Stimulated activated CD8-positive, alpha-beta memory T cell treated with anti-CD3 and anti-CD28 coated beads, Interleukin-7, amount 100 ng/mL, for 1 hour (primary cell): ENCODE measurements at places on chromosomes 3 and 15.

DNA sequence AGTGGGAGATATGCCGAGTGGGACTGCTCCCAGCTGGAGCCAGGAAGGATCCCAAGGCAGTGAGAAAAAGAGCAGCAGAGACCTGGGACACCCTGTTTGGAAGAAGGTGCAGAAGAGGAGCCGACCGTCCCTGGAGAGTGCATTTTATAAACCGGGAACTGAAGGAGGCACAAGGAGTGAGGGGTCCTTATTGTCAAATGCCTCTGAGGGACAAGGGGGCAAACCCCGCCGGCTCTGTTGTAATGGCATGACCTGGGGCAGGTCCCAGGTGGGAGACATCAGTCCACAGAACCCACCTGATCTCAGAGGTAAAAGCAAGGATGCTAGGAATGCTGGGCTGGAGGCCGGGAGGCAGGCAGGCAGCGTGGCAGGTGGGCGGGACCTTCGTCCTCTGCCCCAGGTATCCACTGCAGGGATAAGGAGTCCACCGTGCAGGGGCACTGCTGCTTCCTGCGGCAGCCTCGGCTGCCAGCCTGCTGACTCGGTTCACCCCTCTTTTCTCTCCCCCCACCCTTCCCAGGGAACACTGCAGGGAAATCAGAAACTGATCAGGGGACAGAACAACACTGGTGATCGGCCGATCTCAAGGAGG is 26.9 kb downstream of the ADAMTS17 start:
- no peak for DNase-seq

- no peak for DNase-seq
These were observed 114.5 kb downstream of the MEGF11 start for GRCh38 chr15:66138892-66139590.

DNA sequence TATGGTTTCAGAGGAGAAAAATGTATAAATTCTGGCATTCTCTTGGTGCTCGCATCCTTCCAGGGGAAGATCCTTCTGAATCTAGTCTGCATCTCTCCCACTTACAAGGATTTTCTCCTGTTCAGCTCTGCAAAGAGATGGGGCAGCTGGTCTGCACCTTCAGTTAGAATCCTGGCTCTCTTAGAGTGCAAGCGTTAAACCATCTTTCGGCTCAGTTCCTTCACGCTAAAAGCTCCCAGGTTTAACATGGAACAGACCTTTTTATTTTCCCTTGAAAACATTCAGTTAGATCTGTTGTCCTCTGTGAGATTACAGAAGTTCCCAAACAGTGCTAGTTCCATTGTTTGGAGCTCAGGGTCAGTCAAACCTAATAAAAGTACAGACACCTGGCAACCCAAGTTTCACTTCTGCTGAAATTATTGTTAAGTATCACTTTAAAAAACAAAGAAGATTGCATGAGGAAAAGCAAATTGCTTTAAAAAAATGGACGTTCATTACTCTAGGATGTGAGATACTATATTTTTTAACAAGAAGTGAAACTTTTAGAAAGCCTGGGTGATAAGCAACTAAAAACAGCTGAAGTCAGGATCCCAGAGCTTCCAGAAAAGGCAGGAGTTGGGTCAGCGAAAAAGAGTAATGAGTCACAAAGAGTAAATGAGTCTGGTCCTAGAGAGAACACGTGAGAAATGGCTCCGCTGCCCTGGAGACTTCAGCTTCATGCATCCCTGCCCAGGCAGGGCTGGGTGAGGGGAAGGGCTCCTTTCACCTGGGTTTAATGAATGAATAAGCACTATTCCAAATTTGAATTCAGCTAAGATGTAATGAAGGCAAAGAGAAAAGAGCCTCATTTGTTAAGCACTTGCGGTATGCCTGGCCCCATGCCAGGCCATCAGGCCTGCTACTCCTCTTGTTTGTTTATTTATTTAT is 63.3 kb downstream of the ABTB1 start:
- no peak for DNase-seq

DNA sequence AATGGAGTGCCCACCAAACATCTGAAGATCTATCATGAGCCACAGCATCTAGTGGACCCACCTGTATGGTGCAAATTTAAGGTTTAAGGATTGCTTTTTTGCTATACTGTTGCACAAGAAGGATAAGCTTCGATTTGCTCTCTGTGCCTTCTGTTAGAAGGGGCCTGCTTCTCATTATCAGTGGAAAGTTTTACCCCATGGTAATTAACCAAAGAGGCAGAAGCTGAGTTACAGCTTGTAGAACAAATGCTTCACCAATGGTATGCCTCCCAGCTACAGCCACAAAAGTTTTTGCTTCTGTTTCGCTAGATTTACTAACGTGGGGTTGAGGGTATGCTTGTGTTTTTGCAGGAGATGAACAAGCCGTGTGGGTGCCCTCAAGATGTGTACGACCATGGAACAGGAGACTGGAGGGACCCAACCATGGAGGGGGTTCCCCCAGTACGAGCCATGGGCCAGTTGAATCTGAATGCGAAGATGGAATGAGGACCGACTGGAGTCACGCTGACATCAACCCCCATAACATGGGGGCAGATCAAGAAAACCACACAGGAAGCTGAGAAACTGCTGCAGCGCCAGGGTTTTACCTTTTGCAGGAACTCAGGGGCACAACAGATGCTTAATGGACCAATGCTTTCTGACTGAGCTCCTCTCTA is 43.5 kb downstream of the ACAD9 start:
- peak; percentile 2 for DNase-seq

- no peak for DNase-seq
These were observed 20.8 kb downstream of the ARHGEF3 start for GRCh38 chr3:56780936-56781335.

DNA sequence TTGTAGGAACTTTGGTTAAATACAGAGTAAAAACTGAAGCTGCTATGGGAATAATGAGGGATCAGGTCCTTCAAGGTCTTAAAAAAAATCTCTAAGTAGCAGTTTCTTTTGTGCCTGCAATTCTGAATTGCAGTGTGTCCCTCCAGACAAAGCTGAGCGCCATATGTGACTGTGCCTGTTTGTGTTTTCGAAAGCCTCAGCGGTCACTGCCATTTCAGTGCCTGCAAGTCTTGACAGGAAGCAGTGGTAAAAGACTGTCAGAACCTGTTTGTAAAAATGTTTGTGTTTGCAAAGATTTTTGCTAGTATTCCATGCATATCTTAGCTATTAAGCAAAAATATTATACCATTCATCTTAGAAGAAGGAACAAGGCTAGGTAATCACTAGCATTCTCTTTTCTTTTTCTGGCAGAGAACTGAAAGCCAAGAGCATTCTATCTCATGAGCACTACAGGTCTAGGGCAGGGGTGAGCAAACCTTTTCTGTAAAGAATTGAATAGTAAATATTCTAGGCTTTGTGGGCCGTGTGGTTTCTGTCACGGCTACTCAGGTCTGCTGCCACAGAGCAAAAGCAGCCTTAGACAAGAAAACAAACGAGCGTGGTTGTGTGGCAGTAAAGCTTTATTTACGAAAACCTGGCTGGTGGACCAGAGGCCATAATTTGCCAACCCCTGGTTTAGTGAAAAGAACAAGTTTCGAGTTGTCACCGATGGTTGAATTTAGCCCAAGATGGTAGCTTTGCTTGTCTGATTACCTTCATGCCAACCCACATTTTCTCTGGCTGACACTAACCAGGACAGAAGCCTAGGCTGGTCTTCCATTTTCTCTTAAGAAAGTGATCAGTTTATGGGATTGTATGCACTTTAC is 134.4 kb downstream of the CACNA1D start:
- no peak for DNase-seq

DNA sequence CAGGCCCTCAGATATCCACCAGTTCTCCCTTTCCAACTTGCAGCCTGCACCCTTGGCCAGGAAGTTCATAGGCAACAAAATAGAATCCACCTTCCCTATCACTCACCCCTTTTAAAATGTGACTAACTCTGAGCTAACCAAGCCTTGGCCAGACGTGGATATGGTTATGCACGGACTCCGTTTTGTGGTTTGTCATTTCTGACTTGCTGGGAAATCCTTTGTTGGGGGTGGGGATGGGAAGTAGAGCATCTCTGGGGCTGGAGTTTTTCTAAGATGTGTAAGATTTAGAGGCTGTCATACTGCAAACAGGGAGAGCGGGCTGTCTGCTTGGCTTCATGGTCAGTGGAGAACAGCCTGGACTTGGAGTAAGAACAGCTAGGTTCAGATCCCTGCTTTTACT is 62.6 kb downstream of the SMAD3 start:
- no peak for DNase-seq

GRCh38 chr3:46488735-46489361 is 8.9 kb upstream of the RTP3 start:
- peak; percentile 92 for DNase-seq

- no peak for DNase-seq
These were observed 485.4 kb downstream of the CNTN6 start for GRCh38 chr3:1578124-1578806.

DNA sequence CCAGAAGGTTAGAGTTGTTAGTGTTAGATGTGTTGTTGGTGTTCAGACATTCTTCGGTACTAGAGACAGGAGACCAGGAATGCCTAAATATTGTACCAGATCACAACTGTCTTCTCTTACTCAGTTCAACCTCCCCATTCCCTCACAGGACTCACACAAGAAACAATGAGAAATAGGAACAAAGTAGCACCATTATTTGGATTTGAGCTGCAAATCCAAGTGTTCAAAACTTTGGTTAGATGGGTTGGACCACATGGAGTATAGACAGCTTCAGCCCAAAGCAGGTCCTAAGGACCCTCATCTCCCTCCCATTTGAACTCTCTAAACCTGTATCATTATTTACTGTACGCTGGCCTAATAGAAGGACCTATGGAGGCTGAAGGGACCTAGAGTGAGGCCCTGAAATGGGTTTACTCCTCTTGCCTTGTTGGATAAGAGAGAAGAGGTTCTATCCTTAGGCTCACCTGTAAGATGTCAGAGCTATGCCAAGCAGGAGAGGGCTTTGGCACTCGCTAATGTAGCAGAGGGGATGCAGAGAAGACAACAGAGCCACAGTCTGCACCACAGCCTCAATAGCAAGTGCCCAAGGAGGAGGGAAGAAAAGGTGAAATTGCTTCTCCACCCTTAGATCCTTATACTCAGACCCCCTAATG is 70.9 kb downstream of the FNDC3B start:
- no peak for DNase-seq

GRCh38 chr3:136277115-136277514 is 27.0 kb downstream of the PCCB start:
- no peak for DNase-seq

DNA sequence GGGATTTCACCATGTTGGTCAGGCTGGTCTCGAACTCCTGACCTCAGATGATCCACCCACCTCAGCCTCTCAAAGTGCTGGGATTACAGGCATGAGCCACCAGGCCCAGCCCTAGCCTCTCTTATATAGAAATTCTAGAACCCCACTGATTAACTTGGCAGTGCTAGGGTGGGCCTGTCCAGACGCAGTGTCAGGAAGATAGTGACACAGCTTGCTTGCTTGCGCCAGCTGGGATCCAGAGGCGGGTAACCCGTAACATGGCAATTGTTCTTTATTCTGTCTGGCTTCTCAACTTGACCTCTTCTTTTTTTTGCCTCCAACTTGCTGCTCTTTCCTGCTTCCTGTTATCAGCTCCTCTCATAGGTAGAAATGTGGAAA is 16.2 kb downstream of the CEP19 start:
- no peak for DNase-seq
